ENCODE measurements at places on chromosomes 2 and 18.

- no peaks in the 10 kb centered on the region for H3K27me3 ChIP-seq
- DNase-seq = no peak
- peaks cover 6% of the 10 kb centered on the region for H3K36me3 ChIP-seq
- no peak overlapping the region for H3K4me3 ChIP-seq
- no peak overlapping the region for H3K27ac ChIP-seq
These were observed 8.7 kb downstream of the CAPG start for GRCh38 chr2:85401464-85401805.

DNA sequence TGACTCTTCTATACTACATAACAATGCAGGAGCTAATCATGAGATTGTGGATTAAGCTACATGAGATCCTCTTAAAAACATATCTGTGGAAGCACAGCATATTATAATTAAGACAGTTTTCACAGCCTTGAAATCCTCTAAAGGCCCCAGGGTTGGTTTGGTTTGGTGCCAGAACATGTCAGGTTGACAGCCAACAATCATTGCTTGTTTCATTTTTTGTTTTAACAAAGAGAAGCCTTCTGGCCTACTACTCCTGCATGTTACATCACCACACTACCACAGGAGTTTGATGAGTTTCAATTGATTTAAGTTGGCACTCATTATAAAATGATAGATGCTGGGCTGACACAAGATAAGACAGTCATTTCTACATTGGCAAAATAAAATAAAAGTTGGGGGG is 255.9 kb upstream of the ERBB4 start:
- no peaks in the 10 kb centered on the region for H3K4me1 ChIP-seq
- DNase-seq = no peak
- no peaks in the 10 kb centered on the region for H3K36me3 ChIP-seq
- H3K27me3 ChIP-seq = no peaks in the 10 kb centered on the region
- no peak overlapping the region for H3K4me3 ChIP-seq

DNA sequence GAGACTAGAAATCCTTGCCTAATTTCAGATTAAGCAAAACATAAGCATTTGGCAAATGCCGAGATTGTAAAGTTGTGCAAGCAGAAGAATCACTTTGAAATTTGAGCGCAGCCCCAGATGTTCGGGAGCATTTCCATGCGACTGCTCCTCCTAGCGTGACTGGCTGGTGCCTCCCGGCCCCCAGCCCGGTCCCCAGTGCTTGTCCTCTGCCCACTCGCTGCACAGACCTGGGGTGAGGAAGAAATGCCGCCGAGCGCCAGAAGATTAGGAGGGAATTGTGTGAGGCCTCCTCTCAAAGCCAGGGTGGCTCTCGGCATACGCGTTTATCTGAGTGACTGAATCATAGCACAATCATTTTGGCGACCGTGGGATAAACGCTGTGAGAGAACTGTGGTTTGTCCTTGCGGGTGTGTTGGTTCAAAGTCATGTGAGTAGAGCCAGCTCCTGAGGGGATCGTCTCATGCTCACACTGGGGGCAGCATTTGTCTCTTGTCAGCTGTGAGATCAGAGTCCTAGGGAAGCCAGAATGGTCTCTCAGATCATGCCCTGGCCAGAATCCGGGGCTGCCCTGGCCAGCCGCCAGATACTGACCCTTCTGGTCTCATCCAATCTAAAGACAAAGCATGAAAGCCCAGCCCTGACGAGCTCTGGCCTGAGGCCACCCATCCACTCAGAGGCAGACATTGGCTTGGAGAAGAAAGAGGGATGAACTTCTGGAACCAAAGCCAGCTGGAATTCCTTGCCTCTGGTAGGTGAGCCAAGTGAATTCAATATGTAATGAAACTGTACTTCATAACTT is 189.3 kb downstream of the SH3RF3 start:
- no peak overlapping the region for H3K27ac ChIP-seq
- H3K36me3 ChIP-seq = no peaks in the 10 kb centered on the region
- no peak overlapping the region for H3K4me3 ChIP-seq
- DNase-seq = no peak
- no peaks in the 10 kb centered on the region for H3K27me3 ChIP-seq

GRCh38 chr2:234415706-234416105 is 81.2 kb downstream of the ARL4C start:
- H3K27me3 ChIP-seq = no peaks in the 10 kb centered on the region
- no peak overlapping the region for H3K27ac ChIP-seq
- H3K4me1 ChIP-seq = peaks cover 11% of the 10 kb centered on the region
- no peaks in the 10 kb centered on the region for H3K36me3 ChIP-seq
- DNase-seq = no peak

DNA sequence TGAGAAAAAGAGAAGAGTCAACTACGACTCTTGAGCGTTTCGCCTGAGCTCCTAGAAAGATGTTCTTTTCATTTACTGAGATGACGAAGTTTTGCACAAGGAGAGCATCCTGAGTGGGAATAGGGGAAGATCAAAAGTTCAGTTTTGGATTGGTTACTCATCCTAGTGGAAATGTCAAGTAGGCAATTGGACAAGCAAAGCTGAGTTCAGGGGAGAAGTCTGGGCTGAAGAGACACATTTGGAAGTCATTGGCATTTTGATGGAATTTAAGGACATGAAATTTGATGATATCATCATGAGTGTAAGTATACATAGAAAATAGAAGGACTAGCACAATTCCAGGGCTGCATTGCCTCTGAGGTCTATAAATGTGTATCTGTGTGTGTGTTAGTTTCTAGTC is 416.6 kb downstream of the RAD51AP2 start:
- H3K27ac ChIP-seq = no peak overlapping the region
- H3K36me3 ChIP-seq = no peaks in the 10 kb centered on the region
- no peak for DNase-seq
- H3K27me3 ChIP-seq = no peaks in the 10 kb centered on the region
- no peak overlapping the region for H3K4me3 ChIP-seq
- H3K4me1 ChIP-seq = no peaks in the 10 kb centered on the region

- H3K4me1 ChIP-seq = no peaks in the 10 kb centered on the region
- no peak for DNase-seq
- no peaks in the 10 kb centered on the region for H3K36me3 ChIP-seq
- no peaks in the 10 kb centered on the region for H3K27me3 ChIP-seq
These were observed 17.6 kb downstream of the OSBPL6 start for GRCh38 chr2:178211943-178212342.

GRCh38 chr2:201781557-201782051 is 871 bp upstream of the ALS2 start:
- peaks cover 15% of the 10 kb centered on the region for H3K4me1 ChIP-seq
- H3K4me3 ChIP-seq = peak overlapping the region; percentile 95
- peak overlapping the region; percentile 76 for H3K27ac ChIP-seq
- no peaks in the 10 kb centered on the region for H3K27me3 ChIP-seq
- no peaks in the 10 kb centered on the region for H3K36me3 ChIP-seq

GRCh38 chr2:134269230-134269629 is 15.4 kb downstream of the MGAT5 start:
- no peak for DNase-seq
- H3K27ac ChIP-seq = no peak overlapping the region
- H3K4me1 ChIP-seq = peaks cover 29% of the 10 kb centered on the region
- peaks cover 6% of the 10 kb centered on the region for H3K36me3 ChIP-seq
- no peak overlapping the region for H3K4me3 ChIP-seq

- peaks cover 83% of the 10 kb centered on the region for H3K4me1 ChIP-seq
- no peak overlapping the region for H3K27ac ChIP-seq
- H3K4me3 ChIP-seq = no peak overlapping the region
These were observed 129.7 kb upstream of the MGAT5 start for GRCh38 chr2:134124047-134124753.

Data from CD4-positive, alpha-beta memory T cell (primary cell).